ENCODE measurements at places on chromosomes 6 and 20.

- DNase-seq, result no peak
Observed at GRCh38 chr20:32168184-32168910, 39.2 kb downstream of the PLAGL2 start.

- no peak for DNase-seq
Observed at GRCh38 chr6:151191527-151191926, 48.2 kb upstream of the AKAP12 start.

- DNase-seq, result no peak
Observed at GRCh38 chr6:92757925-92758324, 661.4 kb downstream of the EPHA7 start.

DNA sequence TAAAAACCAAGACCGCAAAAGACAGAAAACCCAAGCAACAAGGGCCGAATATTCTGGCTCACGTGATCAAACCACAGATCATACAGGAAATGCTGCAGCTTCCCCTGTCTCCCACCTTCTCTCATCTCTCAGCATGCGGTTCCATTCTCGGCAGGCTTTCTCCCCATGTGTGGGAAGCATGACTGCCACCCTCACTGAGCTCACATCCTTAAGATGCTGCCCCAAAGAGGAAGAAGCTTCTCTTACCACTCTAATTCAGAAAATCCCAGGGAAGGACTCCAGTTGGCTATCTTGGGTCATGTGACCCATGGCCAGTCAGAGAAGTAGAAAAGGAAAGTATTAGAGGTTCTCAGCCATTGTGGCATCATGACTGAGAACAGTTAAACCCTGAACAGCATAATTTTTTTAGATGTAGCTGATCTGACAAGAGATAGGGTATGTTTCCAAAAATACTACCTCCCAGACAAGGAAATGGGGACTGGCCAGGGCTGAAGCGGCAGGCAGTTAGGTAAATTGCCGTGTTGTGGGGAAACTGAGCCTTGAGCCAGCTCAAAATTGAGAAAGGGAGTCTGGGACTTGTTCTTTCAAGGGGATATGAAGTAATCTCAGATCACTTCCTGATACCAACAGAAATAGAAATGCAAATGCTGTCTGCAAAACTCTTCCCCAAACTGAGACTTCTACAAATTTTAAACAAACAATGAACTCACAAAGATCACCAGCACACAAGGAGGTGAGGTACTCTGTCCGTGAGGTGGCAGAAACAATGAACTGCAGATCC lies 37.1 kb upstream of the GRM4 start:
- peak; percentile 74 for DNase-seq

GRCh38 chr20:576156-576555 lies 32.6 kb upstream of the CSNK2A1 start:
- no peak for DNase-seq

GRCh38 chr6:72446430-72446829 lies 175.4 kb upstream of the KCNQ5 start:
- DNase-seq, result no peak

DNA sequence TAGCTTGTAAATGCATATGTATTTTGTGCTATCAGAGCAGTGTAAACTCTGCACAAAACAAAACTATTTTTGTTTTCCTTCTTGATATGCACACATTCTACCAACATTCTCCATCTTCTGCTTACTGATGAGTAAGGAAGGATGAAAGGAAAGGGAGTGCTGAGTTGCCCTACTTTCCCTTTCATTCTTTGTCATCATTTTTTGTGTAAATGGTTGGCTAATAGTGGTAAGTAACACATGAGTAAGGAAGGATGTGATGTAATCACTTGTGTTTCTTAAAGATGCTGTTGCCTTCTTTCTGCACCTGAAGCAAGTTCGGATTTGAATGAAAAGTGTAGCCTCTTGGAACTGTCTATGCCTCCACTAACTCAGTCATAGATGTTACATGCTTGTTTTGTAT lies 4.6 kb upstream of the REV3L start:
- no peak for DNase-seq

DNA sequence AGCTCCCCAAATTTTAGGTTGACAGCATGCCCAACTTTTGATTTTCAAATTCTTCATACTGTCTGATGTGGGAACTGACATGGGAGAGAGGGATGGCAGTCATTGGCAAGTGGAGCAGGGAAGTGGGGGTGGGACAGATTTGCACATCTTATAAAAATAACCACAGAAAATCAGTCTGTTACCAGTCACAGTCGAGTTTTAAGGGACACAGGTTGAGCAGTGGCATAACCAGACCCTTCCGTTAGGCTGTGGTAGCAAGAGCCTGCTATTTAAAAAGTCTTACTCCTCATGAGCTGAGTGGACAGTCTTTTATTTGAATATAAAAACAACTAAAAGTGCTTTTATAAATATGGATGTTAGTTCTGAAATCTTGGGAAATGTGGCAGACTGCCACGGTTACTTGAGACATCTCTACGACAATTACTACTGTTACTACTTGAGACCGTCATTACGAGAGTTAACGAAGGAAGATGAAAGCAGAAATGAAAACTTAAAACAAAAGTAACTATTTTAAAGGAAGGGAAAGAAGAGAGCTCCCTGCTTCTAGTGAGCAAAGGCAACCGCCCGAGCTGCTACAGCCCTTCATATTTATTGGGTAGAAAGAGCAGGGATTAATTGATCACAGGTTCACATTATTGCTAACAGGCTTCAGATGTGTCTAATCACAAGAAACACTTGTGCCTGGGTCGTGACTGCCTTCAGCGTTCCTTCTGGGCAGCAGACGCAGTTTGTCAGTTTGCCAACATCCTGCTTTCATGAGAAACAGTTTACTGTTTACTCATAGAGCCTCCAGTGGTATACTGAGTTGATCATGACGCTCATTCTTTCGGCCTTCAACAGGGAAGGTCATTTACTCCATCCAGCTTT lies 71.3 kb downstream of the EFHC1 start:
- no peak for DNase-seq

- DNase-seq, result no peak
Observed at GRCh38 chr20:32183947-32184635, 23.5 kb downstream of the PLAGL2 start.

GRCh38 chr6:119109654-119110325 lies 31.3 kb upstream of the FAM184A start:
- DNase-seq, result no peak

GRCh38 chr6:31308050-31308844 lies 36.4 kb upstream of the HLA-C start:
- peak; percentile 71 for DNase-seq

DNA sequence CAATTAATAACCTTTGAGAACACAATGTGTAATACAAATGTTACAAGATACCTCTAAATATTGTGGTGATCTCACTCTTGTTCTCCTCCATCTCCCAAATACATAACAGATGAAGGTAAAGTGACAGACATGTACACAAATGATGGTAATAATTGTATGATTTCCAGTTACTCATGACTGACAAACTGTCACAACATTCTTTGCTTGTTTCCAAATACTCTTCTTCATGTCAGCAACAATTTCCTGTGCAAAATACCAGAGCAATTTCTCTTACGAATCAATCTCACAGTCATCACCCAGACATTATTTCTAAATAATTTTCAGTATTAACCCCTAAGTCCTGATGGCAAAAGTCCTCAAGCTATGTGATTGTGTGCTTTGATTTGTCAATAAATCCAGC lies 92.9 kb downstream of the RPS12 start:
- DNase-seq, result no peak

DNA sequence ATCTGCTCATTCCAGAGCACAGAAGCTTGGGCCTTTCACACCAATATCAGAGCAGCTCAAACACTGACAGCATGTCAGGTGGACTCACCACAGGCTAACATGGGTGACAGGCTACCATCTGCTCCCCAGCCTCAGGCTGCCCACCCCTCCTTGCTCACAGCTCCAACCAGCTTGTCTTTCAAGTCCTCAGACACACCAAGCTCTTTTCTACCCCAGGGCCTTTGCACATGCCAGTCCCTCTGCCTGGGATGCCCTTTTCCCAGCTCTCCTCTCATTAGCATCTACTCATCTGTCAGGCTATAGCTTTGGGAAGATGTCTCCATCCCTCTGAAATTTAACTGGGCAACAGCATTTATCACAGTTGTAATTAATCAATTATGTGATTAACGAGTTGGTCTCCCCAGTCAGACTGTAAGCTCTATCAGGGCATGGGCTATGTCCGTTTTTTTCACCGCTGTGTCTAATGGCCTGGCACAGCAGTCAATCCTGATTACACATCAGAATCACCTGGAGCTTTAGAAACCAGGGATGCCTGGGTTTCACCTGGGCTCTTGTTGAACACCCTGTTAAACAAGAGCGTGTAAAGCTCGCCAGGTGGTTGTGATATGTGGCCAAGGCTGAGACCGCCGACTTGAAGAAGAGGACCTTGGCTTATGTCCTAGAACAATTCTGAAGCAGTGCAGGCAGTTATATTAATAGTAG lies 88.9 kb upstream of the MRPS10 start:
- no peak for DNase-seq
